ENCODE measurements at places on chromosomes 2 and 18.

GRCh38 chr18:70464343-70465114 lies 175.7 kb downstream of the SOCS6 start:
- DNase-seq: peak; percentile 19

DNA sequence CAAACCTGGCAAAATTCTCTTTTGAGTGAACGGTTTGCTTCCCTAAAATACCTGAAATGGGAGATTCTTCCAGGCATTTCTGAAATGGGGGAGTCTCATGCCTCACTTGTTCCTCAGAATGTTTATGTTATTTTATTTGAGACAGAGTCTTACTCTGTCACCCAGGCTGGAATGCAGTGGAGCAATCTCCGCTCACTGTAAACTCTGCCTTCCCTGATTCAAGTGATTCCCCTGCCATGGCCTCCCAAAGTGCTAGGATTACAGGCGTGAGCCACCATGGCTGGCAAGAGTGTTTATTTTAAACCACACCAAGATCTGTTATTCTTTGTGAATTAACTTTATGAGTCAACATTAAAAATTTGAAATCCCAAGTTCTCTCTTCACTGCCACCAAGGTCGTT lies 6.4 kb upstream of the FHL2 start:
- DNase-seq: no peak

GRCh38 chr2:32358111-32358482 lies 1.3 kb downstream of the BIRC6 start:
- no peak for DNase-seq

GRCh38 chr2:228542277-228542676 lies 360.8 kb upstream of the SPHKAP start:
- DNase-seq: no peak

- DNase-seq: no peak
Observed at GRCh38 chr2:201618744-201619662, 24.3 kb downstream of the TMEM237 start.

DNA sequence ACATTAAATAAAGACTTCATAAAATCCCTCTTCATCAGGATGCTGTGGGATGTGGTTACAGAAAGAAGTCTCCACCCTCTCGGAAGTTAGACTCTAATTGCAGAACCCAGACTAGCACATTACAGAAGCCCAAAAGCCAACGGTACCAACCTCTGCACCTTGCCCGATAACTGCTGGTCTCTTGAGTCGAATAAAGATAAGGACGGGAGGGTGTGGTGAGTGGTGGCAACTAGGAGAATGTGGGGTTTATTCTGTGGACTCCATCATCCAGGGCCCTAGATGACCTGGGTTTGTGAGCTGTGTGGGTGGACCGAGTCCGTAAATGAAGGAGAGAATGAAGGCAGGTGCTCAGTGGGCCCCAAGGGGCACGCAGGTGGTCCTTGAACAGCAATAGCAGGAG lies 462.8 kb upstream of the ID2 start:
- no peak for DNase-seq

GRCh38 chr18:36809590-36810381 lies 19.0 kb downstream of the TPGS2 start:
- DNase-seq: no peak

DNA sequence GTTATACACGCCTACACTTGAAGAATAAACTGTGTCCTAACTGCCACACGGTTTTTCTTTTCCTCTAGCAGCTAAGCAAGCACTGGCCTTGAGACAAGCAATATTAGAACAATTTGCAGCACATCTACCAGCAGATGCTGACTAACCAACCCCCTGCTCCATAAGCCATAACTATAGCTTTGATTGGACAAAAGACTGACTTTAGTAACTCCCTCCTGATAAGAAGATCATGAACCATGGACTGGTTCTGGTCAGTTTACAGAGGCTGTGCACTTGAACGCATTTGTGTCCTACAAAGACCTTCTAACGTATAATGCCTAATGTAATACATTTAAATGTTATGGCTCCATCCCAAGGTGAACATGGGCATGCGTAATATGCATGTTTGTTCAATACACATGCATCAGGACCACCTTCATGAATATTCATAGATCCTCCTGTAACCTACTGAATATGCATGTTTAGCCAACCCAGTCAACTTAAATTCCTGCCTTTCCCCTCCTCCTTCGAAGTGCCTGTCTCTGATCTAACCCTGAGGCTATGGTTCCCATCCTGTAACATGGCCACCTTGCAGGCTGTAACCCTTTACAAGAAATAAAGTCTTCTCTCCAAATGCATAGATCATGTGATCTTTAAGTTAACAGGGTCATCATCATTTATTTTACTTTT lies 26.5 kb downstream of the SLC4A5 start:
- DNase-seq: no peak

GRCh38 chr2:7951490-7951889 lies 730.4 kb upstream of the ID2 start:
- no peak for DNase-seq

DNA sequence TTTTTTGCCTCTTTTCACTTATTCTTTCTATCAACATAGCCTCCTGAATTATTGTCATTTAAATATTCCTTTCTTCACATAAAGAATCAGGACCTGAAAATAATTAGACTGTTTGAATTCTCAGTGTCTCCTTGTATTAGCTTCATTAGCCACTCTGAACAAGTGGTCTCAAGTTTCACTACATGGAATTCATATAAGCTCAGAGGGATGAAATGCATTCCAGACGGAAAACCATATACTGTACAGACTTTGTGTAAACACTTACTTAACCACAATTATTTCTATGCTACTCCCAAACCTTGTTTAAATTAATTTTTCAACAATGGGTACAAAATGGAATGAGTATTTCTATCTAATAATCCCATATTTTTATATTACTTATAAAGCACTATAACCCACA lies 53.4 kb downstream of the CHN1 start:
- DNase-seq: no peak

DNA sequence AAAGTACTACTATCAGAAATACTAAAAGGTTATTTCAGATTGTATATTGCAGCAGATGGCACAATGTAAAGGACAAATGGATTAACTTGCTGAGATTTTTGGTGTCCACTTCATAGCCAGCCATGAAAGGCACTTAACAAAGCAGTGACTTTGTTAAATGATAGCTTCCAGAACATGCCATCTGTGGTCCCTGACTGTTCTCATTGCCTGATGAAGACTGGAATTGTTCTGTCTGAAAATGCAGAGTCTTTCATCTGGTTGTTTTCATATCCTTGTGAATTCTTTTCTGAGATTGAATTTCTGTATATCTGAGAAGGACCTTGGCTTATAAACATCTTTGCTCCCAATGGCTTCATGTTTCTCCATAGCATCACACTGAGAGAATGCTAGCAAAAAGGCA lies 44.4 kb upstream of the LRRTM1 start:
- DNase-seq: no peak

- no peak for DNase-seq
Observed at GRCh38 chr2:9330612-9331270, 92.6 kb downstream of the ITGB1BP1 start.

- DNase-seq: no peak
Observed at GRCh38 chr2:224009605-224010315, 29.3 kb downstream of the SERPINE2 start.

DNA sequence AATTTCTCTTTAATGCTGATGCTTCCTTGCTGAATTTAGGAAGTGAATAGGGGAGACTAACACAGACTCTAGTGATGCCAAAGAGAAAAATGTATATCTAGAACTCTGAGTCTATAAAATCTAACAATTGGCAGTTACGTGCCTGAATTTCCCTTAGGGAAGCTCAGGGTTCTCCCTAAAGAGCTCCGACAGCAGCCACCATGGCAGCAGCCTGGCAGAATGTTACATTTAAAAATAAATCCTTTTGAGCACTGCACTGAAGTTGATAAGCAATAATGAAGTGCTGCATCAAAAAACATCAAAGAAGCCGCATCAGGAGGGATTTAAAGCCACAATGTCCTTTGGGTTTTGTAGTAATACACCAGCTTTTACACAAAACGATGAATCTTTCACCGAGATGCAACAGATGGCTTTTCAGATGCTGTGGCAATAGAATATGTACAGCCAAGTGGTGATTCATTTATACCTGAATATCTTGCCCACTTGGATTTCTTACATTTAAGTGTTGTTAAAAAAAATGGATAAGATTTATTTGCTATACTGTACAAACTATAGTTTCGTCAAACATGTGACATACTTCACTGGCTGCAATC lies 291.2 kb upstream of the SESTD1 start:
- no peak for DNase-seq

- DNase-seq: no peak
Observed at GRCh38 chr2:157447031-157447430, 3.1 kb upstream of the CYTIP start.

GRCh38 chr18:50680966-50681365 lies 121.1 kb downstream of the MAPK4 start:
- DNase-seq: no peak

GRCh38 chr2:142041105-142041504 lies 89.7 kb downstream of the LRP1B start:
- no peak for DNase-seq

DNA sequence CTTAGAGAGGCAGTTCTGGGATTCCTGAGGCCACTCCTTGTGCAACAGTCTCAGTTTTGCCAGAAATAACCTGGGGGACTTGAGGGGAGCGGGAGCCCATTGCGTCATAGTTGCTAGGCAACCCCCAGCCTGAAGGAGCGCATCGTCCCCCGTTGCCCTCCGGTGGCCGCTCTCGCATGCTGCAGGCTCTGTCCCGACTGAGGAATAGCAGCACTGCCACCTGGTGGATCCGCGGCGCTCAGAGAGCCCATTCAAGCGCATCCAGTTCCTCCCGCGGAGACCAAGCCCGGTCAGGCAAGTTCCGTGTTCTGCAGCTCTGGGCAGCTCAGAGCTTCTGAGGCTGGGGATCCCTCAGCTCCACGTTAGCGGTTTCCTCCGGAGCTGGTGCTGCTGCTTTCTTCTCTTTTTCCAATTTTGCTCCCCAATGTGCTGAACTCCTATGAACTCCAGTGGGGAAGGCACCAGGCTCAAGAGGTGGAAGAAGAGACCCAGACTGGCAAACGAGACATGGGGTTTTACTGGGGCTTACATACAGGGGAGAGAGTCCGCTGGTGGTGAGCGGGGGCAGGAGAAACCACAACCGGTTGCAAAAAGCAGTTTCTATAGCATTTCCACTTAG lies 15.1 kb downstream of the SLC4A3 start:
- peak; percentile 80 for DNase-seq

GRCh38 chr18:27400001-27400400 lies 214.9 kb upstream of the CHST9 start:
- no peak for DNase-seq
